ENCODE measurements at places on chromosomes 13 and 19. TPM values are rescaled to one million over a fixed set of nuclear protein-coding genes. Genes with fewer than 3 reads are reported as not detected.

GRCh38 chr19:31671411-31672035 lies 322.3 kb upstream of the TSHZ3 start:
- no peak for DNase-seq

DNA sequence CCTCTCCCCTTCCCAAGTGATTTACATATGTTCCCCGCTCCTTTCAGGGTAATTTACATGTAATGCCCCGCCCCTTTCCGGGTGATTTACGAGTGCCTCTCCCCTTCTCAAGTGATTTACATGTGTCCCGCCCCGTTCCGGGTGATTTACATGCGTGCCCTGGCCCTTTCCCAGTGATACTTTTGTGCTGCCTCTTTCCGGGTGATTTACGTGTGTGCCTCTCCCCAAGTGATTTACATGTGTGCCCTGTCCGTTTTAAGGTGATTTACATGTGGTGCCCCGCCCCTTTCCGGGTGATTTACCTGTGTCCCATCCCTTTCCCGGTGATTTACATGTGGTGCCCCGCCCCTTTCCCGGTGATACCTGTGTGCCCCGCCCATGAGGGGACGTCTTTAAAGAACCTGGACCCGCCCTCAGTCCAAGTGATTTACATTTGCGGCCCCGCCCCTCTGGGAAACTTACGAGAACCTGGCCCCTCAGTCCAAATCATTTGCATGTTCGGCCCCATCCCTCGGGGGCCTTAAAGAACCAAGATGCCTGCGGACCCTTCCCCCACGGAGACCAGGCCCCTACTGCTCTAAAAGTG lies 559 bp upstream of the LENG9 start:
- DNase-seq: peak; percentile 98

GRCh38 chr13:76245211-76245610 lies 609.1 kb downstream of the LMO7 start:
- no peak for DNase-seq

- DNase-seq: peak; percentile 15
Observed at GRCh38 chr19:33740811-33741396, 55.8 kb upstream of the KCTD15 start.

DNA sequence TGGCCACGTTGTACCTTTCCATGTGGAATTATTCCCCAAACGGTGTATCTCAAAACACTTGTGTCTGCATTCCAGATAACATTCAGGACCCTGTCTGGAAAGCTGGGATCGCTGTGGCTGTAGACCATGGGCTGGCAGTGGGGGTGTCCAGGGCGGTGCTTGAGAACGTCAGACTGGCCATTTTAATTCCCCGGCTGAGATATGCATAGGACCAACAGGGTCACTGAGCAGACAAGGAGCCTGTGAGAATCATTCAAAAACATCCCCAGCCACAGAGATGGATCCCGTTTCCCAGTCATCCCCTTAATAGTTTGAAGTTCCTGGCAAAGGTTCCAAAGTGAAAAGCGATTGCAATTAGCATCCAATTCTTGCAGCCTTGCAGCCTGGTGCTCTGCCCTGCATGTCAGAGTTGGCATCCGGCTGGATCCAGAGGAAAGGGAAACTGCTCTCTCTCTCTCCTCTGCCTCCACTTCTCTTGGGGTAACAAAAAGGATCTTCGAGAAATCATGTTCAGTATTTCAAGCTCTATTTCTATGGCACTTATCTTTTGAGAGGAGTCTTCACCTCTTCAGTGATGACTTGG lies 41.6 kb downstream of the IFT88 start:
- no peak for DNase-seq

GRCh38 chr13:40666933-40667621 lies 636 bp upstream of the FOXO1 start:
- no peak for DNase-seq

DNA sequence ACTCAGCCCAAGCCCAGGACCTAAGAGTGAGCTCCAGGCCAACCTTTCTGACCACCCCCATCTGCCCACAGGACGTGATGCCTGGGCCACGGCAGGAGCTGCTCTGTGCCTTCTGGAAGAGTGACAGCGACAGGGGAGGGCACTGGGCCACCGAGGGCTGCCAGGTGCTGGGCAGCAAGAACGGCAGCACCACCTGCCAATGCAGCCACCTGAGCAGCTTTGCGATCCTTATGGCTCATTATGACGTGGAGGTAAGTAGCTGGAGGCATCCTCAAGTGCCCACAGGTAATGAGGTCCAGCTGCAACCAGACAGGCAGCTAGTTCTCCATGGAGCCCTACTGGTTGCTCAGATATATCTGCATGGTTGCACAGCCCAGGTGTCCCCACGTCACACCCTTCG lies 14.8 kb downstream of the DDX39A start:
- no peak for DNase-seq

GRCh38 chr19:1734321-1734966 lies 18.9 kb upstream of the ONECUT3 start:
- DNase-seq: no peak

DNA sequence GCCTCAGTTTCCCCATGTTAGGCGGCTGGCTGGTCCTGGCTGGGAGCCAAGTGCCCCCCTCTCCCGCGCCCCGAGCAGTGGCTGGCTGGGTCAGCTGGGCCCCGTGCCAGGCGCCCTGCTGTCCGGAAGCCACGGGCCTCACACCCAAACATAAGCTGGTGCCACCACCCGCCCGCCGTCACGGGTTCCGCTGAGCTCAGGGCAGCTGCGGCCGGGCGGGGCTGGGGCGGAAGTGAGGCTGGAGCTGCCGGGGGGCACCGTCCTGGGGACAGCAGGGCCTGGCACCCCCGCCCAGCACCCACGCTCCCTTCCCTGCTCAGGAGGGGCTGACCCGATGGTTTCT lies 19.3 kb downstream of the HCN2 start:
- no peak for DNase-seq

DNA sequence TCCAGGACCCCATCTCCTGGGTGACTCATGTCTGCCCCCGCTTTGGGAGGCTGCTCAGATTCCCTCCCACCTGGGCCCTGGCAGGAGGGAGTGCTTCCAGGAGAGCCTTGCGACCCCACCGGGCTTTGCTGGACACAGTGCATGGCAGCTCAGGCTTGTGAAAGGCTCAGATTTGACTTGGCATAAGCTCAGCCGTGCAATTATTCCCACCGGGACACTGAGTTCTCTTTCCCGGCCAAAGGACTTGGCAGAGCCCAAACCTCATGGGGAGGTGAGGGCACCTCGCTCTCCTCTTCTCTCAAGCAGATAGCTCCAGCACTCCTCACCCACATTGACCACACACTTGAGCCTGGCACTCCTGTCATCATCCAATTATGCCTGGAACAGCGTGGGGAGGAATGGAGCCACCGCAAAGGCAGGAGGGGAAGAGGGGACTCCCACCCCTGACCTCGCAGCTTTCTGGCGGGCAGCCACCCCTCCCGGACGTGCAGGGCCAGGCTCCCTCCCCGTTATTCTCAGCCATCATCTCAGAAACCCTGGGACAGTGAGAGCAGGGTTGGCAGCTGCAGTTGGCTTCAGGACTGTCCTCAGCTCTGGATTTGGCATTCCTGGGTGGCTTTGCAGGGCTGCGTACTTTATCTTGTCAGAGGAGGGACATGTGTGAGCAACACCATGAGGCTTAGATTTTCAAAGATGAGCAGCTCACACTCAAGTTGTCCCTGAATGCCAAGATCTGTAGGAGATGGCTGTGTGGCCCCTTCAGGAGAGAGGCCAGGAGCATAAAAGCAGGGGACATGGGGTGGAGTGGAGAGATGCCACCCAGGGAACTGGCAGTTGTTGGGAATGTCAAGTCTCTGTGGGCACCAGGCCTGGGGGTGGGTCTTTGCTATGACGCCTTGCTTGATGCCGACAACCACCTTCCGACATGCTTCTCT lies 306.2 kb downstream of the TEX29 start:
- no peak for DNase-seq

DNA sequence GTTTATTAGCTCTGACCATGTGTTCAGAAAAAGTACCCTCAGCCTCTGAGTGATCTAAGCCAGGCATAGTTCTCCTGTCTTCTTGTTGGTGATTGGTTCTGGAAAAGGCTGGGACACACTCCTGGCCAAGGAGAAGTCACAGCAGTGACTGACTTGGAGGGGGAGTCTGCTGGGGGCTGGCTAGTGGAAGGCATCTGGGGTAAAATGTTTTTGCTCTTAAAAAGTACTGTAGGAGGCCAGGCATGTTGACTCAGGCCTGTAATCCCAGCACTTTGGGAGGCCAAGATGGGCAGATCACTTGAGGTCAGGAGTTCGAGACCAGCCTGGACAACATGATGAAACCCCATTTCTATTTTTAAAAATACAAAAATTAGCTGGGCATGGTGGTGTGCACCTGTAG lies 21.7 kb downstream of the FAM187B start:
- no peak for DNase-seq

DNA sequence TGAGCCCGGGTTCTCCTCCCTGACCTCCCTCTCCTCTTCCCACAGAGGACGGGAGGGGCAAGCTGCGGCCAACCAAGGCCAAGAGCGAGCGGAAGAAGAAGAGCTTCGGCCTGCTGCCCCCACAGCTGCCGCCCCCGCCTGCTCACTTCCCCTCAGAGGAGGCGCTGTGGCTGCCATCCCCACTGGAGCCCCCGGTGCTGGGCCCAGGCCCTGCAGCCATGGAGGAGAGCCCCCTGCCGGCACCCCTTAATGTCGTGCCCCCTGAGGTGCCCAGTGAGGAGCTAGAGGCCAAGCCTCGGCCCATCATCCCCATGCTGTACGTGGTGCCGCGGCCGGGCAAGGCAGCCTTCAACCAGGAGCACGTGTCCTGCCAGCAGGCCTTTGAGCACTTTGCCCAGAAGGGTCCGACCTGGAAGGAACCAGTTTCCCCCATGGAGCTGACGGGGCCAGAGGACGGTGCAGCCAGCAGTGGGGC lies 162.2 kb downstream of the KDM4B start:
- no peak for DNase-seq

DNA sequence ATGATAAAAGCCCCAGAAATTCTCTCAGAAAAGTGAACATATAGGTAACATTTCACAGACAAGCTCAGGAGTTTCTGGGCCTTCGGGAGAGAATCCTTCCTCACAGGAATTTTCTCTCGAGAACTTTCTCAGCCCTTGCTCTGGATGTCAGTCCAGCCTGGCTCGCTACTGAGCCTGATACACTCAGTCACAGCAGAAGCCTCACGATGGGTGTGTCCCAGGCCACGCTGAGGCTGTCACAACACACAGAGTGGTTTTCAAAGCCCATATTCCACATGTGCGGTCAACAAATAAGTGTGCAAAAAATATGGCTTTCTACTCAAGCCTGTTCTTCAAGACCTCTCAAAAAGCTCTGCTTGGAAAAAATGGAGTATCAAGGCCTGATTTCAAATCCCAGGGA lies 31.5 kb upstream of the MEDAG start:
- DNase-seq: no peak

DNA sequence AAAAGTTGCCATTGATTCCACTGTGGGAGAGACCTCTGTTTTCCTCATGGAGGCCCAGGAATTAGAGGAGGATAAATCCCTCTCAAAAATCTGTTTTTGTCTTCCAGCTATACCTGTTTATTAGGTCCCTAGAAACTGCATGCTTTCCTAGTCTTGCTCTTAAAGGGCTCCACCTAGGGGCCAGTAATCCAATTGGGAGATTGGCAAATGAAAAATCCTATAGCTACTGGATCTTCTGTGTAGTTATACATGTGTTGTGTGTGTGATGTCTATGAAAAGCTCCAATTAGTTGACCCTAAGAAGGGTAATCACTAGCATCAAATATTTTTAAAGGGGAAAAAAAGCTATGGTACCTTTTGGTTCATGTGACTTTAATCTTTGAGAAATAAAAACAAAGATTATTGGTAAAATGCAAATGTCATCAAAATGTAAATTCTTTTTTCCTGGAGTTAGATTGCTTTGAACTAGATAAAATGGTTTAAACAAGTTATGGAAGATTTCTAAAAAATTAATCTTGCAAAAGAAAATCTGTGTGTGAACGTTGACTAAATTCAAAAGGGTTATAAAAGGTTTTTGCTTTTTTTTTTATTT lies 63.4 kb upstream of the C1QTNF9B start:
- DNase-seq: peak; percentile 64

- DNase-seq: no peak
Observed at GRCh38 chr19:29189033-29189360, 24.0 kb downstream of the UQCRFS1 start.

- DNase-seq: peak; percentile 44
Observed at GRCh38 chr19:40754611-40755247, 3.7 kb downstream of the SNRPA start.

GRCh38 chr13:46160471-46161066 lies 21.4 kb downstream of the LCP1 start:
- peak; percentile 55 for DNase-seq

GRCh38 chr13:81314461-81314860 lies 973.5 kb upstream of the SPRY2 start:
- peak; percentile 7 for DNase-seq

C19orf85 gene
- not detected for total RNA-seq

CEACAM3 gene
- not detected for total RNA-seq

TBXA2R gene
- not detected for total RNA-seq

OR2Z1 gene
- not detected for total RNA-seq

ZNF534 gene
- total RNA-seq: not detected

SKA3 gene
- total RNA-seq: 0.30 TPM

ACER1 gene
- total RNA-seq: not detected

WASF3 gene
- total RNA-seq: 3.8 TPM

ZSCAN4 gene
- not detected for total RNA-seq
